Fibroblast of mammary gland (primary cell): ENCODE measurements at places on chromosomes 16 and 17.

DNA sequence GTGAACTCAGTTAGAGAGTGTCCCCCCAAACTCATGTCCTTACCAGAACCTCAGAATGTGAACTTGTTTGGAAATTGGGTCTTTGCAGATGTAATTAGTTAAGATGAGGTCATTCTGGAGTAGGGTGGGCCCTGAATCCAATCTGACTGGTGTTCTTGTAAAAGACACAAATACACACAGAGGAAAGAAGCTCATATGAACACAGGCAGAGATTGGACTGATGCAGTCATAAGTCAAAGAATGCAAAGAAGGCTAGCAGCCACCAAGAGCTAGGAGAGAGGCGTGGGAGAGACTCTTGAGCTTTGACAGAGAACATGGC lies 2.1 kb upstream of the NAGPA start:
- DNase-seq, result no peak

GRCh38 chr17:78759203-78759968 lies 22.7 kb downstream of the CYTH1 start:
- peak; percentile 32 for DNase-seq

- no peak for DNase-seq
Observed at GRCh38 chr16:27786923-27787625, 237.1 kb downstream of the KATNIP start.

GRCh38 chr16:63447121-63447520 lies 1410.9 kb upstream of the CDH8 start:
- no peak for DNase-seq

GRCh38 chr16:15742716-15743115 lies 92.7 kb downstream of the NDE1 start:
- no peak for DNase-seq

GRCh38 chr16:21652453-21652852 lies at the start of gene IGSF6:
IGSF6 (minus strand) TSS chr16:21652608; CDS start chr16:21652598, 10 bp downstream.
- DNase-seq, result no peak

DNA sequence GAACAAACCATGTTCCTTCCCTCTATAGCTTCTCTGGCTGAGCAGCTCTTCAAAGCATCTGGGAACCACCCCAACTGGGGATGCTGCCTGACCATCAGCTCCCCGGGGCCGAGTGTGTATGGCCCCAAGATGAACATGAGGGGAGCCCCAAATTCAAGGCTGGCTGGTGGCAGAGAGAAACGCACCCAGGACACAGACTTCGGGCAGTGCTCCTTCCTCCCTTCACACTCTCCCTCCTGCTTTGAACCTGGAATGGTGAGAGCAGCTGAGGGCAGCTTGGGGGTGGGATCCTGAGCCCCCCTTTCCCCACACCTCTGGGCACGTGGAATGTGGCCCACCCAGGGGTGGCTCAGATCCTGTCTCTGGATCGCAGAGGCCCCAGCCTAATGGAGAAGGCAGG lies 17.2 kb downstream of the TLE7 start:
- DNase-seq, result no peak

GRCh38 chr16:81615833-81616232 lies 163.3 kb upstream of the PLCG2 start:
- no peak for DNase-seq

DNA sequence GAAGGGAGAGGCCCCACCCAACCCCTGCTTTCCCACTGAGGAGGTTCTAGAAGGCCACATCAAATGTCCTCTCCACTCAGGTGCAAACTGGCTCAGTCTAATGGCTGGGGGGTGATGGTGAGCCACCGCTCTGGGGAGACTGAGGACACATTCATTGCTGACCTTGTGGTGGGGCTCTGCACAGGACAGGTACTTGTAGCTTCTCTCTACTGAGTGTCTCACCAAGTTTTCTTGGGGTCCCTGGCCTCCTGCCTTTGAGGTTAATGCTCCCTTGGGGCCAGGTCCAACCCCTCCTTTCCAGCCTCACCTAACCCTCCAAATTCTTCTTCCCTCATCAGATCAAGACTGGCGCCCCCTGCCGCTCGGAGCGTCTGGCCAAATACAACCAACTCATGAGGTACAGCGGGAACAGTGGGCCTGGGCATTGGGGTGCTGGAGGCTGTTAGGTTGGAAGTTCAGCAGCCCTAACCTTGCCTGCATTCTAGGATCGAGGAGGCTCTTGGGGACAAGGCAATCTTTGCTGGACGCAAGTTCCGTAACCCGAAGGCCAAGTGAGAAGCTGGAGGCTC lies 5.7 kb downstream of the ENO3 start:
- DNase-seq, result no peak

DNA sequence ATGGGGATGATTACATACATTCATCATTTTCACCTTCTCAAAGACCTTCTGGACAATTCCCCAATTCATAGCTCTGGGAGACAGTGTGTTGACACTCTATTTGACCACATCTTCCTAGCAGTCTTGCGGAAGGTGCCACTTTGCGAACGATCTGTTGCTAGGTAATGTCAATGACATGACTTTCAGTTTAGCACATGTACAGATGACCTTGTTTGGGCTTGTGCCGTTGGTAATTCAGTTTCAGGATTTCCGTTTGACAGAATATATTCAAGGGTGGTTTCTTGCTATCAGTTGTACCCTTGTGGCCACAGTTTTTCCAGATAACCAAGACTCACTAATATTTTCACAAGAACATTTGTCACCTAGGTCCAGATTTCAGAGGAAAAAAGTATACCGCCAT lies 478.2 kb downstream of the WWOX start:
- DNase-seq, result no peak

GRCh38 chr17:54916721-54917120 lies 16.1 kb downstream of the TOM1L1 start:
- no peak for DNase-seq

DNA sequence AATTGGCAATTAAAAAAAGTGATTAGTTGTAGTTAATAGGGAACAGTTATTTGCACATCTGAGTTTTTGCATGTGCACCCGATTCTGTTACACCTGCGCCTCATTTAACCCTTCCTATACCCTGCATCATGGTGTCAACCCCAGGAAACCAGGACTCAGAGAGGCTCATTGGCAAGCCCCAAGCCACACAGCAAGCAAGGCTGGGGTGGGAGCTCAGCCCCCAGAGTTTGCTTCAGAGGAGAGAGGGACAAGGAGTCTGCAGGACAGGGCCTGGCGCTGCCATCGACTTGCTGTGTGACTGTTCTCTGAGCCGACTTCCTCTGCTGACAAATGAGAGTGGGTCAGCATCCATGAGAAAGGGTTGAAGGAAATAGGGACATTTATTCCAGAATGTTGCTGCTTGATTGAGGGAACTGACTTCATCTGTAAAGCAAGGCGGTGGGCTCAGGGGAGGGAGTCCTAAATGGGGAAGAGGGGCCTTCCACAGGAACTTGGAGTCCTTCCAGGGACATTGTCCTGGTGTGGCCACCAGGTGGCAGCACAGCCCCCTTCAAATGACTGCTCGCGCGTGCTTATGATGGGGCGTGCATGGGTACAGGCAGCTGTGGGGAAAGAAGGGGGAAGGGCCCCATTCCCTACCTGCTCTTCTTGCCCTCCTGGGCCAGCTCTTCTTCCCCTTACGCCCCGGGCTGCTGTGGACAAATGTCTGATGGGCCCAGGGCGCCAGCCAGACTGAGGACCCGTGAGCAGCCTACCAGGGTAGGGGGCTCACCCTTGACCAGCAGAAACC lies 51.6 kb downstream of the NT5M start:
- DNase-seq, result peak; percentile 62

GRCh38 chr17:27630607-27631410 lies at the start of gene LGALS9:
LGALS9 (plus strand) TSS chr17:27631188; CDS start chr17:27631266, 78 bp downstream.
- DNase-seq, result no peak

- no peak for DNase-seq
Observed at GRCh38 chr17:31224366-31224765, 72.7 kb downstream of the OMG start.

- no peak for DNase-seq
Observed at GRCh38 chr17:535198-535597, 179.4 kb downstream of the VPS53 start.

DNA sequence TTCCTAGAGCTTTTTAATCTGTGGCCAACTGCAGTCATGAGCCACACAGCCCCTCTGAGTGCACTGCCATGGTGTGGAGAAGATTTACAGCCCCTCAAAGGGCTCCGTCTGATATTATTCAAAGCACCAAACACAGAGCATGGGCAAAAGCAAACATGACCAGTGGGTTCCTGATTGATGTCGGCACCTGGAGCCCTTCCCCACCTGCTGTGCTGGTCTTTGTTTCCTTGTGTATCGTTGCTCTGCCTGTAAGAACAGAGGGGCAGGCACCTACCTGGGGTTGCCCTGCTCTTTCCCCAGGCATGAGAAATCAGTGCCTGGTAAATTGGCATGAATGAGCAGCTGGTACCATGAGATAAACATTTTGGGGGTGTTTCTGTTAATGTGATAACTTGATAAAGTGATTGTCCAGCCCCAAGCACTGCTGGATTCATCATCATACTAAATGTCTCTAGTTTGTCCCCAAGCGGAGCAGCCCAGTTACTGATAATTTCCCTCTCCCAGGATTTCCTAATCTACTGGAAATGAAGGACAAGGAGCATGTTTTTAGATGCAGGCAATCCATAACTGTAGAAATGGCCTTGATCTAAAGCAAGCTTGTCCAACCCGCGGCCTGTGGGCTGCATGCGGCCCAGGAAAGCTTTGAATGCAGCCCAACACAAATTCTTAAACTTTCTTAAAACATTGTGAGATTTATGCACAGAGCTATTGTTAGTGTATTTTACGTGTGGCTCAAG lies 5.0 kb upstream of the SPIRE2 start:
- DNase-seq, result no peak

- no peak for DNase-seq
Observed at GRCh38 chr16:82083710-82084353, 48.8 kb downstream of the HSD17B2 start.

DNA sequence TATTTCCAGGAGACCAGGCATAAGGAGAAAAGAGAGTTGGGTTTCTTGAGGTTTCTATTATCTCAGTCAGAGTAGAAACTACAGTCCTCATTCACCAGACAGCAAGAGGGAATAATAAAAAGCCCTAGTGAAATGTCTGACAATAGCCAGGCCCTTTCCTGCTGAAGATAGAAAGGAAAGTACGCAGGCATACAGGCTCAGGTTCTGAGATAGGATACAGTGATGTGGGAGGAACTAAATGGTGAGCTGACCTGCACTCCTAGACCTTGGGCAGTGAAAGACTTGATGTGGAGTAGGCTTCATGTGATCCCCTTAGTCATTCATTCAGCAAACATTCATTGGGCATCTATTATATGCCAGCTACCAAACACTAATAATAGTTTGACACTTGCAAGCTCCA lies 14.9 kb downstream of the ZNF821 start:
- no peak for DNase-seq

GRCh38 chr17:78735832-78736525 lies 46.1 kb downstream of the CYTH1 start:
- peak; percentile 24 for DNase-seq

GRCh38 chr17:32266051-32266388 lies 388 bp downstream of the RHBDL3 start:
- no peak for DNase-seq

GRCh38 chr17:39660397-39661385 lies 4.5 kb upstream of the TCAP start:
- DNase-seq, result no peak

GRCh38 chr16:54722210-54722676 lies 208.4 kb upstream of the IRX5 start:
- DNase-seq, result no peak

GRCh38 chr17:68740555-68741447 lies 139.6 kb upstream of the FAM20A start:
- DNase-seq, result no peak

- DNase-seq, result no peak
Observed at GRCh38 chr17:30234964-30235363, 533 bp downstream of the SLC6A4 start.

DNA sequence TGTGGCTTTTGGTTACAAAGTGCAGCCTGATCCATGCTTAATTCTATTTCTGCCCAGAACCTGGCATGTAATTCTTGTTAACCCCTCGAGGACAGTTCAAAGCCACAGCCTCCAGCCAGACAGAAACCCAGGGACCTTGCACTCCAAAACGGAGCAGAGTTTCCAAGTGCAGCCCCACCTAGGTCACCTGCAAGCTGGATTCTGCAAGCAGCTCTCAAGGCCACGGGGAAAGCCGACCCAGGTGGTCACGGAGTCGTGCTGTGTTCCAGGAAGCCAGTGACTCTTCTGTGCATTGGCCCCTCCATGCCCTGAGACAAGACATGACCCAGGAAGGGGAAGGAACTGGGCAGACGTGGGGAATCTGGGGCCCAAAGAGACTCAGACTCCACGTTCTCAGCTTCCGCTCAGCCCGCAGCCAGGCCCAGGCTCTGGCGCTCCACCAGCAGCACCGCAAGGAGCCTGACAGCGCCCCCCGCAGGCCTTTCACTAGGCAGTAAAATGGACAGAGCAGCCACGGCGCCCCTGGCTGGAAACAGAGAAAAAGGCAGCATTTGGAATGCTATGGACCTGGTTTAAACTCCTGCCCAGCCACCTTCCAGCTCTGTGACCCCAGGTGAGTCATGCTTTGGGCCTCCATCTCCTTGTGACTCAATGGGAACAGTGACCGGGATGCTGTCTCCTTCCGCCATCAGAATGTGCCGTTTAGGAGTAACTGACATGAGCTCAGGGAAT lies 27.3 kb upstream of the GSG1L start:
- peak; percentile 45 for DNase-seq

GRCh38 chr17:17365476-17366110 lies 62.4 kb downstream of the NT5M start:
- no peak for DNase-seq

DNA sequence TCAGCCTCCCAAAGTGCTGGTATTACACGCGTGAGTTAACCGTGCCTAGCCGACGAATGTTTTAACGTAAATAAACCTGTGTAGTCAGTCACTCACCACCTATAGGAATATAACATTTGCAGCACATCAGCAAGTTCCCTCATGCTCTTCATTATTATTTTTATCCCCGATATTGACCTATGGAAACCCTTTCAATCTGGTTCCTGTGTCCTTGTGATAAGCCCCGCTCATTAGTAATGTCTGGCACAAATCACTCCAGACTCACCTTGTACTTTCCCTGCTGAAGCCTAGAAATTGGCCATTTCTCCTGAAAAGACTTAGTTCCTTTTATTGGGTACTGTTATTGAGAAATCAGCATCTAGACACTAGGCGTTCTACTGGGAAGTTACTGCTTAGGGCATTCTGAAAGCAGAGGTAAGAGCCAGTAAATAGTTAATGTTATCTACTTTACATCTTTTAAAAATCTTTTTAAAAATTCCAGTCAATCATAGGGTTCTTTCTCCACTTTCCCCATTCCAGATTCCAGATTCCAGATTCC lies 1.5 kb upstream of the PHKG2 start:
- DNase-seq, result no peak

DNA sequence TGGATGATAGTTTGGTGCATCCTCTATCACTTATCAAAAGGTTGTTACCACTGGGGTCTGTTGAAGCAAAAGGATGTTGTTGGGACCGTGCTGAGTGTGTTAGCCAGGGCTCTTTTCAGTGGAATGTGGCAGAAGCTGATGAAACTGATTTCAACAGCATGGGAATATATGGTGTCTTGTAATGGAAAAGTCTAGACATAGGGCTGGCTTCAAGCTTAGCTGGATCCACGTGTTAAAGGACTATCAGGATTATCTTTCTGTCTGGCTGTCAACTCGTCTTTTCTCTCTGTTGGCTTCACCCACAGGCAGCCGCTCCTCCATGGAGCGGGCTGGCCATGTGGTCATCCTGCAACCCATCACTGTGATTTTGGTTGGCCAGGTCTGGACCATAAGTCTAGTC lies 8.7 kb downstream of the SNX29 start:
- DNase-seq, result no peak

- peak; percentile 86 for DNase-seq
Observed at GRCh38 chr16:58615280-58615679, 14.3 kb downstream of the CNOT1 start.

GRCh38 chr17:31490671-31491375 lies 99.3 kb downstream of the RAB11FIP4 start:
- DNase-seq, result no peak

GRCh38 chr17:42023524-42024349 lies 3.8 kb downstream of the NKIRAS2 start:
- DNase-seq, result peak; percentile 42
